NCI-H1436 treated with DMSO at 0.1 percent for 48 hours (cell line): ENCODE measurements at places on chromosomes 16 and 17.

- DNase-seq: no peak
Measured at GRCh38 chr17:80719449-80719848, 174.8 kb downstream of the RPTOR start.

DNA sequence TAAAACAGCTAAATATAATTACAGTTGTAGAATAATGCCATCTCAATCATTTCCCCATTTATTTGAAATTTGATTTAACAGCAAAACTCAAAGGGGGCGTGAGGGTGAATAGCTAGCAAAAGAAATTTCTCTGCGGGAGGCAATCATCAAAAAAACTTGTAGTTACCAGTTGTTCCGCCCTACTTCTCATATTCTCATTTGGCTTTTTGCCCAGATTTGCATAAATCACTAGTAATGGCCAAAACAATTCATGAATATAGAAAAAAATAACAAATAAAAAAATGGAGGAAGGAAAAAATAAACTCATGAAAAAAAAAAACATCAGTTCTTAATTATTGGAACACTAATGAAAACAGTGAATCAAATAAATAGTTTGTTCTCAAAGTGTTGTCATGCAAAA lies 722.6 kb upstream of the KIF2B start:
- DNase-seq: no peak

- no peak for DNase-seq
Measured at GRCh38 chr16:1543085-1543896, 9.8 kb downstream of the TMEM204 start.

GRCh38 chr17:70107904-70108565 lies 33.0 kb downstream of the KCNJ16 start:
- DNase-seq: no peak

DNA sequence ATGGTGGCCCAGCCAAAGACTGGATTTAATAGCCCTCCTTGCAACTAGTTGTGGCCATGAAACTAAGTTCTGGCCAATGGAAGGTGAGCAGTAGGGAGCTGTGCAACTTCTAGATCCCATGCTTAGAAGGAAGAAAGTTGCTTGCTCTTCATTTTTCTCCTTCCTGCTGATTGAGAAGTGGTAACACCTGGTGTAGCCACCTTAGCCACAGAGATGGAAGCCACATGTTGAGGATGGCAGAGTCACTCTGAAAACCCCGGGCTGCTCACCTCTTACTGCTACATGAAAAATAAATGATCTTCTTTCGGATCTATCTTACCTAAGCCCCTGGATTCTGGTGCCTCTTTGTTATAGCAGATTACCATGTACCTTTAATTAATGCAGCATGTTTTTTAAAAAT lies 10.3 kb upstream of the ATP5MC1 start:
- DNase-seq: no peak

GRCh38 chr17:72370819-72371218 lies 250.0 kb downstream of the SOX9 start:
- no peak for DNase-seq

- no peak for DNase-seq
Measured at GRCh38 chr16:49932946-49933345, 77.0 kb upstream of the ZNF423 start.

DNA sequence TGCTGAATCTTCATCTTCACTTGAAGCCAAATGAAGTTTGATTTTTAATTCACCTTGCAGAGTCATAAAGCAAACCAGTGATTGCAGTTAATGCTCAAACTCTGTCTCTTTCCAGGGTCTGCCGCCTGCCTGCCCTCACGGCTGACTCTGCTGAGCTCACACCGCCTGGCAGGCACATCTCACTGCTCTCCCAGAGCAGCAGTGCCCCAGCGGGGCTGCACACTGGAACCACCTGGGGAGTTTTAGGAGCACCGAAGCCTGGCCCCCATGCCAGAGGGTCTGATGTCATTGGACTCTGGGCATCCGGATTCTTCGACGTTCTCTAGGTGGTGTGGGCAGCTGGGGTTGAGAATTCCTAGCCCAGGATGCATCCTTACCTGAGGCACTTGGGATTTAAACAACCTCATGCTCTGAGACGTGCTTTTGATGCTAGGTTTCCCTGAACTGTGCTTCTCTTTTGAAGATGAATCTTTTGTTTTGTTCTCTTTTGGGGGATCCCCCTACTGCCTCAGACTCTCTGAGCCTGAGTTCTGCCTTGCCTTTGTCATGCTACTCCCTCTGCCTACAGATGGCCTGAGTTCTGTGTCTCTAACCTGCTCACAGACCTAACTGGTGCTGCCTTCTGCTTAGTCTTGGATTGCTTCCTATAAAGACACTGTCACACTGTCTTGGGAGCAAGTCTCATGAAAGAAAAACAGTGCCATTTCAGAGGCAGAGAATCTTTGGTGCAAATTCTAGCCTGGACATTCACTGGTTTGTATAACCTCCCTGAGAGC lies 438.1 kb upstream of the CCL2 start:
- no peak for DNase-seq

- DNase-seq: no peak
Measured at GRCh38 chr16:2339521-2340484, 725 bp downstream of the ABCA3 start.

- no peak for DNase-seq
Measured at GRCh38 chr17:39822051-39822451, 42.1 kb downstream of the IKZF3 start.

GRCh38 chr17:74659889-74660288 lies 36.4 kb upstream of the CD300E start:
- DNase-seq: no peak

GRCh38 chr16:81636298-81636993 lies 142.6 kb upstream of the PLCG2 start:
- no peak for DNase-seq

- DNase-seq: no peak
Measured at GRCh38 chr17:9242983-9243382, 221.7 kb downstream of the NTN1 start.

DNA sequence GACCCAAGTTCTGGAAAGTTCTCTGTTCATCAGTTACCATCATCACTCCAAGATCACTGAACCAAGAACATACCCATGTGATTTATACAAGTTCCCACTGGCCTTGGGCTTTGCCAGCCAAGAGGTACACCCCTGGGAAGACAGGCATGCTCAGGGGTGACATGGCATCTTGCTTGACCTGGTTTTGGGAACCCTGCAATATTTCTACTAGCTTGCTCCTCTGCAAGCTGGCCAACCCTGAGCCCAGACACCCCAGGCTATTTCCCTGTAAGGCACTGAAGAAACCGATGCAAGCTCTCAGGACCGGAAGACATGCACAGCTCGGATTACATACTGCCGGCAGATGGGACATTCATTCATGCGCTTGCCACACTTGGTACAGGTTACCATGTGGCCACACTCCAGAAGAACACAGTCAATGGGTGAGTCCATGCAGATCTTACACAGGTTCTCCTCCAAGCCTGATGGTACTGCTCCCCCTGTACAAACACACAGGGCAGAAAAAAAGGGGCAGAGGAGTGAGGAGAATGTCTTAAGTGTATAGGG lies 31.4 kb downstream of the LIG3 start:
- DNase-seq: no peak

DNA sequence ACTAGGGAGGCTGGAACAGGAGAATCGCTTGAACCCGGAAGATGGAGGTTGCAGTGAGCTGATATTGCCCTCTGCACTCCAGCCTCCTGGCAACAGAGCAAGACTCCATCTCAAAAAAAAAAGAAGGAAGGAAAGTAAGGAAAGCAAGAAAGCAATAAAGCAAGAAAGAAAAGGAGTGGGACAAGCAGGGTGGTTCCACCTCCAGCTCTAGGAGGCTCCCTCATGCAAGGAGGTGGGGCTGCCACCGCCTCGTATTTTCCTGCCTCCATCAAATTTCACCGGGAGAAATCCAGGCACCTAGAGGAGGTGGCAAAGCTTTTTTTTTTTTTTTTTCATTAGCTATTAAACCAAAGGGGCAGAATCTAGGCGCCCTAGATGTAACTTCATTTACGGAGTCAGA lies 1.0 kb downstream of the CYB561 start:
- no peak for DNase-seq

DNA sequence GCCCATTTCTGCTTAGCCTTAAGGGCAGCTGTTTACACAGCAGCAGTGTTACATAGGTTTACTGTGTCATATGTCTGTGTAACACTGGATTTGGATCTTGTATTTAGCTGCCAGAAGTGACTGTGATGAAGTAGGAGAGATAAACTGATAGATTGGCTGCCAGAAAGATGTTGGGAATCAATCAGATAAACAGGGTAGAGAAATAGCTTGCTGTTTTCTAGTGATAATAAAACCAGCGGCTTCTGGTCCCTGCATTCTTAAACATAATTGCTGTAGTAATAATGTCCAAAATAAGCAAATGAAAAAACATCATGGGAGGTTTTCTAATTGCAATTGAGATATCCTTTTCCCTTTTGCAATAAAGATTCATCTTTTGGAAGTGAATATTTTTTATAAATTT lies 68.7 kb downstream of the AATF start:
- DNase-seq: no peak

GRCh38 chr17:19540706-19541370 lies 7.2 kb downstream of the SLC47A1 start:
- no peak for DNase-seq

DNA sequence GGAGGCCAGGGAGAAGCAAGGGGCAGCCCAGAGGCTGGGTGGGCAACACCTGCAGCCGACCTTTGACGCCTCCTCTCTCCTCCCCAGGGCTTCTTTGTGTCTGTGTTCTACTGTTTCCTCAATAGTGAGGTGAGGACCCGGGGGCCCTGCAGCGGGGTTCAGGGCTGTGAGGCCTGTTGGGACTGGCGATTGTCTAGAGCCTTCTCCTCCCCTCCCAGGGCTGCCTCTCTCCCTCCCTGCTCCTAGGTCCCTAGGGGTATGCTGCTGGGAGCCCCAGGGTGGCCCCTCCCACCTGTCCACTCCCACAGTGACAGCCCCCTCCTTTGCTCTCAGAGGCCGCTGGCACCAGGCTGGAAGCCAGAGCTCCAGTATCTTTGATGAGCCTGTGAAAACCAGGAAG lies 10.8 kb upstream of the SPPL2C start:
- DNase-seq: no peak

DNA sequence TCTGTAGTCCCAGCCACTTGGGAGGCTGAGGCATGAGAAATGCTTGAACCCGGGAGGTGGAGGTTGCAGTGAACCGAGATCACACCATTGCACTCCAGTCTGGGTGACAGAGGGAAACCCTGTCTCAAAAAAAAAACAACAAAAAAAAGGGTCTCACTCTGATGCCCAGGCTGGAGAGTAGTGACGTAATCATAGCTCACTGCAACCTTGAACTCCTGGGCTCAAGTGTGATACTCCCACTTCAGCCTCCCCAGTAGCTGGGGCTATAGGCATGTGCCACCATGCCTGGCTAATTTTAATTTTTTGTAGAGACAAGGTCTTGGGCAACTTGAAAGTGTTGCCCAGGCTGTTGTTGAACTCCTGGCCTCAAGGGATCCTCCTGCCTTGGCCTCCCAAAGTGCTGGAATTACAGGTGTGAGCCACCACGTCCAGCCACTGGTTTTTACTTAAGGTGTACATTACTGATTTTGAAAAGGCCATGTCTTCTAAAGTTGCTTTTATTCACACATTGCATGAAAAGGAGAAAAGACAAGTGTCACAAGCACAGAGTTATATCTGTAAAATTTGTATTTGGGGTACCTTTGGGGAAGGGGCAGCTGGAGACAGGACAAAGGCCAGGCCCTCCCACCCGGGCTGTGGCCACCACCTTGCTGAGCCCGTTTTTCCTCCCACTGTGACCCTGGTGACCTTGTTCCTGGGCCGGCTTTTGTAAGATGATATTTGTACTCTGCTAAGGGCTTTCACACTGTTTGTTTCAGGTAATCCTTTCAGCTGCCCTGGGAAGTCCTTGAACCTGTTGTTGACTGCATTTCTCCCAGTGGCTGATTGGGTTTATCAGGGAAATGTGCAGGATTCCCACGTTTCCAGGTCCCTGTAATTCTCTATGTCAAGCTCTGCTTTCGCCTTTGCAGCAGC lies 11.5 kb downstream of the GPT2 start:
- DNase-seq: no peak

- peak; percentile 98 for DNase-seq
Measured at GRCh38 chr16:22190081-22190775, 15.8 kb upstream of the EEF2K start.

DNA sequence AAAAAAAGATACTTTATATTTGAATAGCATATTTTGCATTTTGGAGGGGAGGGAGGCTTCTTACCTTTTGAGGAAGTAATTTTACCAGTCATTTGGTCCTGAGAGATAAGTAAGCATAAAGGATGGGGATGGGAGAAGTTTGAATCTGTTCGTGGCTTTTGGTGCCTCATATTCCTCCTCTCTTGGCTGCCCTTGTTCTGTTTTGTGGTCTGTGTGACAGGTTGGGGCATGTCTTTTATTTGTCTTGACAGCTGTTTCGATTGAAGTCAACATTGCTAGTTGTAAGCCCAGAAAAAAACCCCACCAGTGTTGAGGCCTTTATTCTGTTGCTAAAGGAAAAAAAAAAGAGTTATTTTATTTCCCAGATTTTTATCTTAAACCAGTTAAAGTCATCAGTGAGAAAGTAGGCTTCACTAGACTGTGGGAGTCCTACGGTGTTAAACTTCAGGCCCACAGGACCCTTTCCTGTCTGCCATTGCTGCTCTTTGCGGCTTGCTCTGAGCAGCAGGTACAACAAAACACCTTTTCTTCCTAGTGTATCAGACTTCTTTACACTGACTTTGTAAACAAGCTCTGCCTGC lies 11.4 kb downstream of the SLC7A6 start:
- no peak for DNase-seq

- DNase-seq: no peak
Measured at GRCh38 chr16:85174871-85175723, 62.8 kb upstream of the CIBAR2 start.

DNA sequence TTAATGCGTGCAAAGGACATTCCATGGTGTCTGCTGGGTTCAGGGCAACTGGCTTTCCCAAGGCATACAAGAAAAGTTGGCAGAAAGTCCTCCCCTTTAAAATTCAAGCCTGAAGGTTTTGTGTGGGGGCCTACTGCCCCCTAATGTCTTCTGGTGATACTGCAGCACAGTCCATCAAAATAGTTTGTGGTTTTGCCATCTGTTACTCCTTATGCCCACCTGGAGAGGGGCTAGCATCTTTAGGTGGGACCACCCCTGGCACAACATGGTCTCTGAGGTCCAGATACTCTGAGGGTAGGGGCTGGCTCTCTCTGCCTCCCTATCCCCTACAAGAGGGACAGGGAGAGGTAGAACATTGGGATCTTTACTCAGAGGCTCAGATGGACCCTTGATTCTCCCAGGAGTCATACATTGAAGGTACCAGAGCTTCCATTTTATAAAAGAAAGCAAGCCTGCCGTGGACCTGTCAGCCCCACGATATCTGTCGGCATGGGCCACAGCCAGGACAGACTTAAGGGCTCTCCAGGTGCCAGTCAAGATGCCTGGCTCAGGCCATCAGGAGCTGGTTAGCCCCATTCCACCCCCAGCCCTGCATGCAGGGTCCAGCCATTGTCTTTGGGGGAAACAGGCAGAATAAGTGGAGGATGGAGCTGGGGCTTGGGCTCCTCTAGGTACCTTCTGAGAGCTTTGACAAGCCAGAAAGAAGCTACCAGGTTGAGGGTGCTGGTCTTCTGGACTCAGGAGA lies 6.3 kb downstream of the ESRP2 start:
- no peak for DNase-seq
